Tongue (tissue), 3 donors: ENCODE measurements at places on chromosomes 13 and 19. TPM values are rescaled to one million over a fixed set of nuclear protein-coding genes. Genes with fewer than 3 reads are reported as not detected.

EID2B gene
- total RNA-seq: 5.0 TPM

NALCN gene
- total RNA-seq: 3.8 TPM

GSX1 gene
- total RNA-seq: not detected

ZNF540 gene
- 2.5 TPM for total RNA-seq

GTF2F1 gene
- 32.1 TPM for total RNA-seq

IL17D gene
- total RNA-seq: 8.8 TPM

PDE4C gene
- 5.7 TPM for total RNA-seq

KIR2DL1 gene
- not detected for total RNA-seq

CFAP97D2 gene
- not detected for total RNA-seq

KASH5 gene
- not detected for total RNA-seq

CARM1 gene
- total RNA-seq: 43.9 TPM

CGB5 gene
- not detected for total RNA-seq
